ENCODE measurements at places on chromosomes 12 and 14. TPM values are rescaled to one million over a fixed set of nuclear protein-coding genes. Genes with fewer than 3 reads are reported as not detected.

DNA sequence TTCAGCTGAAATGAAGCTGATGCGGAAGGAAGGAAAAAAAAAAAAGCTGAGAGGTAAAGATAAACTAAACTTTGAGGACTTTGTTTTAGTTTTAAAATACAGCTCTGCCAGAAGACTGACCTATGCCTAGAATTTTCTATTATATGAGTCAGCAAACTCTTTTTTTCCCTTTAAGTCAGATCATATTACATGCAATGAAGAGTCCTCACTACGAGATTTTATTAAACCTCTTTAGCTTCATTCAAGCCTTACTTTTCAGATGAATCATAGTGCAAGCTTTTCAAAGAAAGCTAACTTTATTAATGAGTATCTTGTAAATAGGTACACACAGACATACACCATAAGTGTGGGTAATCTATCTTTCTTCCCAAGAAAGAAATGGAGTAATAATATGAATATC lies 57.8 kb upstream of the FSCB start:
- no peak for DNase-seq

DNA sequence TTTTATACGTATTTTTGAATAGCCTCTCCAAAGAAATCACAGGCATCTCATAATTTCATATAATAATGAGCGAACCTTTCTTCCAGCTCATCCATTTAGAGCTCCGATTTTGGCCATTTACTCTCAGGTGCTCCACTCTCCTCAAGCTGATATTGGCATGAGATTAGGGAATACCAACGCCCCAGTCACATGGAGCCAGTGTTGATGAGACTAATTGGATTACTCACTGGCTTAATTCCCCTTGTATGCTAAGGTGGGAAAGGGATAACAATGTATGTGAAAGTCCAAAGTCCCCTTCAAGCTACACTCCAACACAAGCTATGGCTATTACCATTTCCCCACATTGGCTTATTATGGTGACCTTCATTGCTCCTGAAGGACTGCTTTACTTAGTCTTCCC lies 76.6 kb upstream of the NAV3 start:
- DNase-seq = no peak

GRCh38 chr12:43245947-43246346 lies 306.1 kb downstream of the ADAMTS20 start:
- DNase-seq = no peak

DNA sequence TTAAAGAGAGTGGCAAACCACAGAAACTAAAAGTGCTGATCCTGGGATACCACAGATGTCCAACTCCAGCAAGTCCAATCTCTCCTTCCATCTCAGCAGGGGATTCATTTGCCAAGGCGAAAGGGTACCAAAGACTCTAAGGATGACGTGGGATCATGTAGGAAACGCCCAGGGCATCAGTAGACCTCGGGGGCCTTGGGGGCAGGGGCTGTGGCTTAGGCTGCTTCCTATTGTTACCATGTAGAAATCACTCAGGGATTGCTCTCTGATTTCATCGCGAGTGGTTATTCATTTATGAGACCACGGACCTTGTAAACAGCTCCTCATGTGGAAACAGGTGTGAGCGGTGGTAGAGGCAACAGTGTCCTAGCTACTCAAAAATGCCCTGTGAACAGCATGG lies 149.3 kb upstream of the FKBP4 start:
- DNase-seq = no peak

- peak; percentile 7 for DNase-seq
Observed at GRCh38 chr12:130444061-130444460, 106.4 kb downstream of the PIWIL1 start.

GRCh38 chr12:7047306-7047705 lies 13.2 kb upstream of the C1S start:
- no peak for DNase-seq

Gene DYRK2
- total RNA-seq = 7.3 TPM

GRCh38 chr14:96790706-96791105 lies 6.5 kb upstream of the VRK1 start:
- DNase-seq = no peak

DNA sequence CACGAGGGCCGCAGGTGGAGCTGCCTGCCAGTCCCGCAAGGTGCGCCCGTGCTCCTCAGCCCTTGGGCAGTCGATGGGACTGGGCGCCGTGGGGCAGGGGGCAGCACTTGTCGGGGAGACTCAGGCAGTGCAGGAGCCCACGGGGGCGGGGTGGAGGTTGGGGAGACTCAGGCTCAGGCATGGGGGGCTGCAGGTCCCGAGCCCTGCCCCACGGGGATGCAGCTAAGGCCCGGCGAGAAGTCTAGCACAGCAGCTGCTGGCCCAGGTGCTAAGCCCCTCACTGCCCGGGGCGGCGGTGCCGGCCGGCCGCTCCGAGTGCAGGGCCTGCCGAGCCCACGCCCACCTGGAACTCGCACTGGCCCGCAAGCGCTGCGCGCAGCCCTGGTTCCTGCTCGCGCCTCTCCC lies 39.2 kb upstream of the P2RX7 start:
- no peak for DNase-seq

- no peak for DNase-seq
Observed at GRCh38 chr14:53147893-53148292, 5.2 kb downstream of the DDHD1 start.

Gene FGF6
- total RNA-seq = not detected

- DNase-seq = no peak
Observed at GRCh38 chr12:106309671-106310505, 7.4 kb downstream of the TCP11L2 start.

Gene MDGA2
- 0.17 TPM for total RNA-seq

All from right lobe of liver (tissue), 6 donors.